Activated T-cell treated with anti-CD3 and anti-CD28 coated beads for 48 hours (primary cell): ENCODE measurements at places on chromosomes 7 and 10.

DNA sequence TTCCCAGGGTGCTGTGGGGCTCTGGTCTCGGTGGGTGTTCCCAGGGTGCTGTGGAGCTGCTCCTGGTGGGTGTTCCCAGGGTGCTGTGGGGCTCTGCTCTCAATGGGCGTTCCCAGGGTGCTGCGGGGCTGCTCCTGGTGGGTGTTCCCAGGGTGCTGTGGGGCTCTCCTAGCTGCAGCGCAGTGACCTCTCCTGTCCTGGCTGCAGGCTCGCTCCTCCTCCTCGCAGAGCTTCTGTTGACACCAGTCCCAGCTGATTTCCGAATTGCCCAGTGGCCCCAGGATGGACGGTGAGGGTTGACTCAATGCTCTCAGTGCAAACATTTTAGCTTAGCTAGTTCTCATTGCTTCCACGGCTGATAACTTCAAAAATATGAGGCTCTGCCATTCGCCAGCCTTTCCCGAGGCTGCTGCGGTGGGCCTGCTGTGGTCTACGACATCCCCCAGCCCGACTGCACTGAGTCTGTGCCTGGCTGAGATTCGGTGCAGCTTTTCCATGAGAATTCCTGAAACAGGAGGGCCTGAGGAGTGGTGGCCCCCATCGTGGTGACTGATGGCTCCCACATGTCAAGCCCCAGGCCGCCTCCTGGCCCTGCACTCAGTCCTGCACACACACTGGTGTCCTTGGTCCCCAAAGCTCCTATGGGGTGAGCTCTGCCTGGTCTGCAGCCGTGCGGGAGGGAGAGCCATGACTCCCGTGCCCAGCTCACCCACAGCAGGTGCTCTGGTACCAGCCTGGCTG is 58.3 kb upstream of the NKX6-2 start:
- no peak for DNase-seq

DNA sequence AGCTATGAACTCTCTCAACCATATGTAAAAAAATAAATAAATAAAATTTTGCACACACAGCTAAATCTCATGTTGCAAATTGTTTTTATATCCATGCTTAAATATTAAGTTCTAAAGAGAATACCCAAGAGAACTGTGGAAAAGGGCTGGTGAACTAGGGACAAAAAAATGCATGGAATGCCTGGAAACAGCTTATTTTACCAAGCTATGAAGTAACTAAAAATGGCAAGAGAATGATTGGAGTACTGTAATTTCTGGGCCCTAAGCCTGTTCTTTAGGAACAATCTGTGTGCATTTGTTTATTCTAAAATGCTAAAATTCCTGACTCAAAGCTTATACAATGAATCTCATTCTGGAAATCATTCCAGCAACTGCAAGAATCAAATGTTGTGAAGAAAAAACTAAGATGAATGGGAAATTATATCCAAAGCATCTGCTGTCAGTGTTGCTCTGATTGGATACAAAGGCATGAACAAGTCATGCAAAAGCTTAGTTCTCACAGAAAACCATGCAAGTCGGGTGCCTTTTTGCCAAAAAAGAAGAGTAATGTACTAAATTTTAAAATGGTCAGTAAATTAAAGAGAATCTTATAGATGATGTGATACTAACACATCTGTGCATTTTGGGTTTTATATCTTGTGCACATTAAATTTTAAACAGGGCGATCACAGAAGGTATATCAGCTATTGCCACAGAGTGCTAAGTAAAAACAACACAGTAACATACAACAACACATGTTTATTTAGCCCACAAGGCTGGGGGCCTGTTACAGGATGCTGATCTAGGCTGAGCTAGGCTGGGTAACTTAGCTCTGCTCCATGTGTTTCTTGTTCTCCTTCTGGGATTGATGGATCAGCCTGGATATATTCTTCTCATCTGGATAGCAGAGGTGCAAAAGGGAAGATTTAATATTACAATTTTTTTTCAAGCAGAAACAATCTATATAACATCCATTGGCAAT is 453.5 kb upstream of the SEMA3A start:
- DNase-seq: no peak

DNA sequence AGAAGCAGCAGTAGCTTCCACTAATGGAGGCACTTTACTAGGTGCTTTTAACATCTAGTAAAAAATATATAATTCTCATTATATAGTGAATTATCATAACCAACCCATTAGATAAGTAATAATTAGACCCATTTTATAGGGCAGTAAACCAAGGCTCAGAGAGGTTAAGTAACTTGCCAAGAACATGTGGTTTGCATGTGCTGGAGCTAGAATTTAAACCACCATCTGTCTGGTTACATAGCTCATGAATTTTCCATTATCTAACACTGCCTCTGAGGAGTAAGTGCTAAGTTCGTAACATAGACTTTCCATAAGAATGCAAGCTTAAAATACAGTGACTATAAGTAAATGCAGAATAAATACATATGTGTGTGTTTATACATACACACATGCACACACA is 41.9 kb downstream of the CREB3L2 start:
- no peak for DNase-seq

GRCh38 chr10:10394933-10395658 is 622.6 kb upstream of the CELF2 start:
- no peak for DNase-seq

DNA sequence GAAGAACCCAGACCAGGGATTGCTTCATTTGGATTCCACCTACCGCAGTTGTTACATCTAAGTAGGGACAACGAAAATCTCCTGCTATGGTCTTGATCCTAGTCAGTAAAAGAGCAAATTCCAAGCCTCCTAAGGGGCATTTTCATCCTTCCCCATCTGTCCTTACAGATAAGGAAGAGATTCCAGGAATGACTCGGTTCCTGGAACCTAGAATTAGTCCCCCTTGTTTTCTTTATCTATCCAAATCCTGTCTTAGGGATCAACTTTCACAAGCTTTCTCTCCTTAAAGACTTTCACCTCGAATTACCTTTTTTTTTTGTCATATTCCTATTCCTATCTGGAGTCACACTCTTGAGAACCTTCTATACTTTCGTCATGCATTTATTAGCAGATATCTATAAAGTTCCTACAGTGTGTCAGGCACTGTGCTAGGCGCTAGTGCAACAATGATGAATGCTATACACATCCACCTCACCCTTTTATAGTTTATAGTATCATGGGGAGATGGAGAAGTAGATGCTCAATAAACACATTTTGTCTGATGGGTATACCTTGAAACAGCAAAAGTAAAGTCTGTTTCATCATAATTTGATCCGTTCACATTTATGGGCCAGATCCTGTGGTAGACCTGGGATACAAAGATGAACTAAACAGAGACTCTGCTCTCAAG is 39.2 kb downstream of the LAMB4 start:
- DNase-seq: no peak
